ENCODE measurements at places on chromosomes 1 and 21.
A peak's percentile ranks its signal among the peaks of the same experiment; 100 is the strongest.

DNA sequence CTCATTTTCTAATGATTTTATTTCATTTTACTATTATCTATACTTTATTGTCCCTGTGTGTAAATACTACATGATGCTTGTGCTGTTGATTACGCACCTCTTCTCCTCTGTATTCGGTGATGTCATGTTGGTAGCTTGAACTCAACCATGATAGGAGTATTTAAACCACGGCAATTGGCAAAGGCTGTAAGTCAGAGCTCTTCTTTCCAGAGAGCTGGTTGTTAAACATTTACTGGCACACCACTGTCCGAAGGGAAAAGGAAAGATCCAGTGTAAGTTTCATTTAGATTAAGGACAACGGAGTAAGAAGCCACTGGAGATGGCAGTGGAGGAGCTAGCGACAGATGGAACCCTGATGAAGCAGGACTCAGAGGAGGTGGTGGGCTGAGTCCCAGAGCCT, 93.4 kb upstream of the KCNE2 start:
- DNase-seq: no peak

DNA sequence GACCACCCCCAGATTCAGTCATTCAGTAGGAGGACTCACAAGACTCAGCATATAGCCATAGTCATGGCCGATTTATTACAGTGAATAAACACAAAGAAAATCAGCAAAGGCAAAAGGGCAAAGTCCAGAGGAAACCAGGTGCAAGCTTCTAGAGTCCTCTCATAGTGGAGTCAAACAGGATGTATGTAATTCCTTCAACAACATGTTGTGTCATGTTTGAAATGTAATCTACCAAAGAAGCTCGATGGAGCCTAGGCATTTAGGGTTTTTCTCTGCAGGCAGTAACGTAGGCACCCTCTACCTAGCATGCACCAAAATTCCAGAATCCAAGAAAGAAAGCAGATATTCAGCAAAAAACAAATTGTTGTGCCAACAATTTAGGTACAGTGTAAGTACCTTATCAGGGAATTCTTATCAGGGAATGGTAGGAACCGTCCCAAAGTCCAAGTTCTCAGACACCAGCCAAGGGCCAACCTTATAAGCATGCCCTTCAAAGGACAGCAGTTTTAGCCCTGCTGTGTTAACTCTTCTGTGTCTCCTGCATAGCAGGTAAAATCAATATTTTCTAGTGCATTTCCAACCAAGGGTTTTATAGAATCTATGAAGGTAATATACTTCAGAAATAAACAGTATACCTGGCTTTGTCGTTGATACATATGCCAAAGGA, 16.1 kb upstream of the SLAMF6 start:
- DNase-seq: no peak

DNA sequence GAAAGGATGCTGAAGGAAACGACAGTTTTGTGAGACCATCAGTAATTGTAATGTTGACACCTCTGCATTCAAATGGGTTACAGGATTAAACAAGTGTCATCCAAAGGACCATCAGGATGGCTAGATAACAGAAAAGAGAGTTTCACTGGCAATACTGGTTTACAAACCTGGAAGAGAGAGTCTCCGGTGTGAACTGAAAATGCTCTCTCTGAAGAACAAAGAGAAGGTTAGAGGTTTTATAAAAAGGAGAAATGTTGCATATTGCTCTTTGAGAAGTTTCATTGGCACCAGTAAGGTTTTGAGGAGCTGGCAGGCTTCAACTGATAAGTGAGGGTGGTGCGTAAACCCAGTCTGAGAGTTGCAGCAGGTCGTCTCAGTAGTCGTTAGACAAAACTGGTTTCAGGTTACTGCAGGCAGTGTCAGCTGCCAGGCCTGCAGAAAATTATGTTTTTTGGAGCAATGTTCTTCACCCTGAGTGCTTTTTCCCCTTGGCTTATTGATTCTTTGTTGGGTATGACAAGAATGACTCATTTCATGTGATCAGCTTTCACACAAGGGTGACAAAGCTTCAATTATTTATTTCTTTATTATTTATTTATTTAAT, 42.2 kb downstream of the KCNK1 start:
- DNase-seq: no peak

GRCh38 chr21:27690426-27690825, 723.5 kb upstream of the ADAMTS5 start:
- DNase-seq: no peak

GRCh38 chr1:5877001-5877400, 115.2 kb downstream of the NPHP4 start:
- DNase-seq: no peak

GRCh38 chr1:55456971-55457370, 241.8 kb upstream of the USP24 start:
- no peak for DNase-seq

DNA sequence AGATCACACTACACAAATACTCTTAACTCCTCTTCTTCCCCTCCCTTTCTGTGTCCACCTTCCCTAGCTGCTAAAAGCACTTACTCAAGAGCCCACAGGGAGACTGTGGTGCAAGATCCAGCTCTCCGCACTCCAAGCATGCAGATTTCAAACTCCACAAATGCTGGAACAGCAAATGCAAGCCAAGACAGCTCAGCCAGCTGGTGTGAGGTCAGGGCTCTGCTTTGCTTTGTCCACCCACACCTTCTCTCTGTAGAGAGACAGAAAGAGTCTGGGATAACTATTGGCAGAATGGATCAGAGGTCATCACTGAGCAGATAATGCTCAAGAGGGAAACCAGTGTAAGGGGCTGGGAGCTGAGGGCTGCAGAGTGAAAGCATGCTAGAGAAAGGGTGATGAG, 45.2 kb upstream of the DPT start:
- DNase-seq: peak; percentile 17

- no peak for DNase-seq
These were observed 5.8 kb downstream of the SELP start for GRCh38 chr1:169624122-169624521.

DNA sequence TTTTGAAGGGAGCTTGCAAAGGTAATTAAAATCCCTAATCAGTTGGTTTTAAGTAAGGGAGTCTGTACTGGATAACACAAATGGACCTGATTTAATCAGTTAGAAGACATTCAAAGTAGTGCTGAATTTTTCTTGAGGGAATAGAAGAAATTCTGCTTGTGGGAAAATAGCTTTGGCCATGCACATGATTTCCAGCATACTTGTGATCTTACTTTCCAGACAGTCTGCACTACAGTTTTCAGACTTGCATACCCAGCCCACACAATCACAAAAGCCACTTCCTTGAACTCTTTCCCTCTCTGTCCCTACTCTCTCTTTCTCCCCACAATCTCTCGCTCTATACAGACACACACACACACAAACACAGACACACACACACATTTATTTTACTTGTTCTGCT, 852.1 kb downstream of the PLA2G4A start:
- DNase-seq: peak; percentile 81

DNA sequence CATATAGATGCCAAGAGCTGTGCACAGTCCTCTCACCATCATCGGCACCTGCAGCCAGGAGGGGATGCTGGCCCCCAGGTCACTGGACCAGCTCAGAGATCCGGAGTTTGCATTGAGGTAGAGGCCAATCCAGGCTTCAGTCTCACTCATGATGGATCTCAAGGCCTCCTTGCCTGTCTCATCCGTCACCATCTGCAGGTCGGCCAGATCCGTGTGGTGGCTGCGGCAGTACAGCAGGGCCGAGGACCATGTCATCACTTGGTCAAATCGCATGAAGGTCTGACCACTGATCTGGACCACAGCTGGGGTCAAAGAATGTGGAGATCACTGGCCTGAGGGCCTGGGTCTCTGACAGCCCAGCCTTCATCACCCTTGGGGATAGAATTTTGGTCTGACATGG, 6.6 kb downstream of the CLEC20A start:
- no peak for DNase-seq

GRCh38 chr21:42405064-42406013, 1.6 kb downstream of the UBASH3A start:
- DNase-seq: no peak

- DNase-seq: no peak
These were observed 163.8 kb downstream of the BACH1 start for GRCh38 chr21:29462479-29462878.

GRCh38 chr1:22256213-22256512, 113.3 kb upstream of the WNT4 start:
- DNase-seq: no peak

DNA sequence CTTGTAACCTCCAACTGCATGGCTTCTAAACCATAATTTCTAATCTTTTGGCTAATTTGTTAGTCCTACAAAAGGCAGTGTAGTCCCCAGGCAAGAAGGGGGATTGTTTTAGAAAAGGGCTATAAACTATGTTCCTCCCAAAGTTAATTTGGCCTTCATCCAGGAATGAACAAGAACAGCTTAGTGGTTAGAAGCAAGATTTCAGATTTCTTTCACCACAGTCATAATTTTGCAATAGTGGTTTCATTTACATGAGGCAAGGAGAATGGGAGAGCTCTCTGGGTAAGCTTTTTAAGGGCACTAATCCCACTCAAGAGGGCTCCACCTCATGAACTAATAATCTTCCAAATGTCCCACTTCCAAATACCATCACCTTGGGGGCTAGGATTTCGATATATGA, 1353.9 kb downstream of the NCAM2 start:
- DNase-seq: no peak

DNA sequence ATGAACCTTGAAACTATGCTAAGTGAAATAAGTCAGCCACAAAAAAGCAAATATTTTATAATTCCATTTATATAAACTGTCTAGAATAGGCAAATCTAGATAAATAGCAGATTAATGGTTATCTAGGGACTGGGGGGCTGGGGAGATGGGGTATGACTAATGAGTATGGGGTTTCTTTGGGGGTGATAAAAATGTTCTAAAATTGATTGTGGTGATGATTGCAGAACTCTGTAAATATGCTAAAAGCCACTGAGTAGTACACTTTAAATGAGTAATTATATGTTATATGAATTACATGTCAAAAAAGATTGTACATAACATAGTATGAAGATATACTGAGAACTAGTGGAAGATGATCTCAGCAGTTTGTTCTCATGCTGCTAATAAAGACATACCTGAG, 675.0 kb downstream of the KIF26B start:
- peak; percentile 76 for DNase-seq

GRCh38 chr1:161199506-161200139, 769 bp upstream of the ADAMTS4 start:
- DNase-seq: no peak

- DNase-seq: no peak
These were observed 17.6 kb downstream of the RABIF start for GRCh38 chr1:202871367-202871766.

- DNase-seq: no peak
These were observed 44.6 kb downstream of the CD247 start for GRCh38 chr1:167473761-167474160.

DNA sequence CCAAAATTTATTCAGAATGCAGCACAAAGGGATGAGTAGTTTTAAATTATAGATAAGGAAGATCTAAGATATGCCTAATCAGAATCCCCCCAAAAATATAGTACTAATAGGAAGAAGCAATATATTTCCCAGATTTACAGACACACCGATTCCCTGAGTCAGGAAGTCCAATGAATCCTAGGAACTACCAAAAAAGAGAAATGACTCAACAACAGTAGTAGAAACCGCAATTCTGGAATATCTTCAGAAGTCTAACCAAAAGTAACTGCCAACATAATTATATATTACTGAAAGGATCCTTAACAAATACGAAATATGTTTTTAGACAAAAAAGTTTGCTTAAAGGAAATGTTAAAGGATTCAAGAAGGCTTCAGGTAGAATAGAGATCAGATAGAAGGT, 10.3 kb downstream of the AHCTF1 start:
- no peak for DNase-seq

DNA sequence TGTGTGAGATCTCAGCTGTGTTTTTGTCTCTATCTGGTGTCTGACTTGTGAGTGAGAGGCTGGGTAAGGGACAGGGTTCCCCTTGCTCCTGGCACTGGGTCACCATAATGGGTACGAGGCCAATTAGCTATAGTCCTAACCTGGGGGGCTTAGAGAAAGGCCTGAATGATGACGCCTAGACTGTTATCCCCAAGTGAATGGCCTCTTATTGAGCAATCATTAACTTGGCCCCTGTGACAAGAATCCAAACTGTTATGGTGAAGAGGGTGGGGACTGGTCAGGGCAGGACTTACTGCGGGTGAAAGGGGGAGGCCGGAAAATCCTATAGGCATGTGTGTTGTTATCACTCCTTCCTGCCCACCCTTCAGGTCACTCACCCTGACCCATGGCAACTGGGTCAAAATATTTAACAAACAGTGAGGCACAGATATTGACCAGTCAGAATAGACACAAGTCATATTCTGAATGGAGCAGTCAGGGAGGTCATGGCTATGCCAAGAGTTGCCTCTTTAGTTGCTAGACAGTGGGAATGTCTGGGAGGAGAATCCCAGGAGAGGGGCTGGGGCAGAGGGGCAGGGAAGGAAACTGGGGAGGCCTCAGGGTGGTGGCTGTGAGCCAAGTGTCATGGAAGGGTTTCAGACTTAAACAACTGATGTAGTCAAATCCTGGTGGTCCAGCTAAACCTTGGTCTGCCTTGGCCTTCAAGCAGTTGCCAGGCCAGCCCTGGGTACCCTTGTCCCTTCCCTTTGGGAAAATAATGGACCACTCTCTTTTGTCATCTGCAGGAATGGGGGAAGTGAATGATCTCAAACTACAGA, 3.2 kb downstream of the NR0B2 start:
- DNase-seq: no peak

DNA sequence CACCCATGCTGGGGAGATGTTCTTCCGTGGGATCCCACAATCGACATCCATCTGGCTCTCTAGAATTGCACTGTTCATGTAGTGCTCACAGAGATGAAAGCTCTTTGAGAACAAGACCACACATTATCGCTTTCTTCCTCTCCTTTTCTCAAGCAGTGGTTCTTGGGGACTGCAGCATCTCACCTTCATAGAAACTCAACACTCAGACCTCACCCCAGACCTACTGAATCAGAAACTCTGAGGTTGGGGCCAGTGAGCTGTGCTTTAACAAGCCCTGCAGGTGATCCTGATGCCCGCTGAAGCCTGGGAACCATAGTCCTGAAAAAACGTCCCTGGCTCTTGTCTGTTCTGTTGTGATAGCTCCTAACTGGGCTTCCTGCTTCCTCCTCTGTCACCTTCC, 251.3 kb upstream of the FGGY start:
- DNase-seq: no peak

GRCh38 chr21:28538987-28539622, 453.6 kb downstream of the LTN1 start:
- peak; percentile 91 for DNase-seq

DNA sequence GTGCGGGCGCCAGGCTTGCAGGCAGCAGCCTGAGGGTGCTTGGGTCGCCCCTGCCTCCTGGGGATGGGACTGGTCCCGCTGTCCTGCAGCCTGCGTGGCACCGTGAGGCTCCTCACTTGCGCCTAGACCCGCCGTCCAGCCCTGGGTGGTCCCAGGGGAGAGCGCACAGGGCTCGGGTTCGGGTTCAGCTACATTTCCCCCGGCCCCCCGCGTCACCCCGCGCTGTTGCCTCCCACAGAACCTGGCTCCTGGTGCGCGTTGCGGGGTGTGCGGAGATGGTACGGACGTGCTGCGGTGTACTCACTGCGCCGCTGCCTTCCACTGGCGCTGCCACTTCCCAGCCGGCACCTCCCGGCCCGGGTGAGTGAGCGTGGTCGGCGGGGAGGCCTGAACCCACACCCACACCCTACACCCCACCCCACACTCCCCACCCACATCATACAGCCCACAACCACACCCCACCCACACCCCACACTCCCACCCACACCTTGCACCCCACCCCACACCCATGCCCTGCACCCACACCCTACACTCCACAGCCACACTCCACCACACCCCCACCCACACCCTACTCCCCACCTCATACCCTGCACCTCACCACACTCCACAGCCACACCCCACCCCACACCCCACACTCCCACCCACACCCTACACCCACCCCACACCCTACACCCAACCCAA, 6.2 kb upstream of the PFKL start:
- DNase-seq: no peak

- DNase-seq: no peak
These were observed at the start of gene ARTN for GRCh38 chr1:43933386-43934100. Gene ARTN, plus strand, starts transcription at chr1:43933801. Its CDS starts 1,856 bp downstream, at chr1:43935657.

All from fibroblast of skin of abdomen (primary cell).